ENCODE measurements at places on chromosomes 2 and 18.

- no peak for DNase-seq
These were observed 15.5 kb downstream of the SLC25A12 start for GRCh38 chr2:171878481-171878993.

GRCh38 chr2:55618025-55618274 lies 528 bp upstream of the PPP4R3B start:
- DNase-seq, result no peak

DNA sequence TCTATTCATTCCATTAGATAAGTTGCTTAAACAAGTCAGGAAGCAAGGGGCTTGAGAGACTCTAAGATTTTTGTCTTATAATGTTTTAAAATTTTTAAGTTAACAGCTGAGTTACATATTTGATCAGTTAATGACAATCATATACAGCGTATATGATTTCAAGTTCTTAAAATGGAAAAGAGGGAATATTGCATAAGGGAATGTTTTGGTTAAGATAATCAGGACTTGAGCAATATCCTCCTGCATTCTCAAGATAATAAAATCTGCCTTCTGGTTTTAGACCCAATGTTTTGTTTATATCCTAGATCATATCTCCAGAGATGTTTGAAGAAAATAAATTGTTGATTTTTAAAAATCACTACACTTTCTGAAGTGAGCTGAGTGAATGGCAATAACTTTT lies 13.4 kb upstream of the DYNC1I2 start:
- DNase-seq, result no peak

DNA sequence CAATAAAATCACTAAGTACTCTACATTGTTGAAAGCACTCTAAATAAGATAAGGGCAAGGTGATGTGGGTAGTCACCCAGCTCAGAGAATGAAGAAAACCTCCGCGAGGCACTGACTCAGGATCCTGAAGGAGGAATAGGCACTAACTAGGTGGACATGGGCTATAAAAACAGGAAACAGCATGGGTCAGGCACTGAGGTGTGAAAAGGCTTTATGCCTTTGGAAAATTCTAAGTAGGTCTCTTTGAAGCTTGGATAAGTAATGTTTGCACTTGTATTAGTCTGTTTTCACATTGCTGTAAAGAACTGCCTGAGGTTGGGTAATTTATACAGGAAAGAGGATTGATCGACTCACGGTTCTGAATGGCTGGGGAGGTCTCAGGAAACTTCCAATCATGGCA lies 161.6 kb downstream of the EPHA4 start:
- no peak for DNase-seq

GRCh38 chr18:4283746-4284291 lies 171.3 kb downstream of the DLGAP1 start:
- DNase-seq, result no peak

- no peak for DNase-seq
These were observed 679.1 kb upstream of the ZEB2 start for GRCh38 chr2:145199042-145199441.

DNA sequence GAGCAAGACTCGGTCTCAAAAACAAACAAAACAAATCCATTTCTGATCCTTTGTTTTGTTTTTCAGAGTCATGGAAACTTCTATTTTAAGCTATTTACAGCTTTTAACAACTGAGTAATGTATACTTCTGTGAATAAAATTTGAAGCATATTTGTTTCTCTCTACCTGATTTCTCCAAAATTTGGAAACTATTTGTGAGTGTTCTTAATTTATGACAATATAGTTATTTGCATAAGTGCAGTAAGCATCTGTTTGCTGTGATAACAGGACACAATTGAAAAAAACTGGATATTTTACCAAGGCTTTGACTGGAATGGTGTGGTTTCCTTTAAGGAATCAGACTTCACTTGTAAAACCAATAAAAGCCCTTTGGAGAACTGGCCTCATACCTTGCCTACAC lies 53.3 kb upstream of the GULP1 start:
- DNase-seq, result no peak

DNA sequence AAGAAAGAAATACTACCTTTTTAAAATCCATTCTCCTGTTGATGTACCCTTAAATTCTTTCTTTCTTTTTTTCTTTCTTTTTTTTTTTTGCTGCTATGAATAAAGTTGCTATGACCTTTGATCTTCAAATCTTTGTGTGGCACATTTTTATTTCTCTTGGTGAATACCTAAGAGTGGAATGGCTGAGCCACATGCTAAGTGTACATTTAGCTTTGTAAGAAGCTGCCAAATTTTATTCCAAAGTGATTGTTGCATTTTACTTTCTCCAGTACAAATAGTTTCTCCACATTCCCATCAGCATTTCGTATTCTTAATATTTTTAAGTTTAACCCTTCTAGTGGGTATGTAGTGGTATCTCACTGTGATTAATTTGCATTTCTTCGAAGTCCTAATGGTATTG lies 88.8 kb upstream of the RAB27B start:
- DNase-seq, result no peak

GRCh38 chr18:54127759-54128378 lies 96.6 kb downstream of the MBD2 start:
- peak; percentile 57 for DNase-seq

- DNase-seq, result no peak
These were observed 34.2 kb upstream of the SPATS2L start for GRCh38 chr2:200272320-200272719.

DNA sequence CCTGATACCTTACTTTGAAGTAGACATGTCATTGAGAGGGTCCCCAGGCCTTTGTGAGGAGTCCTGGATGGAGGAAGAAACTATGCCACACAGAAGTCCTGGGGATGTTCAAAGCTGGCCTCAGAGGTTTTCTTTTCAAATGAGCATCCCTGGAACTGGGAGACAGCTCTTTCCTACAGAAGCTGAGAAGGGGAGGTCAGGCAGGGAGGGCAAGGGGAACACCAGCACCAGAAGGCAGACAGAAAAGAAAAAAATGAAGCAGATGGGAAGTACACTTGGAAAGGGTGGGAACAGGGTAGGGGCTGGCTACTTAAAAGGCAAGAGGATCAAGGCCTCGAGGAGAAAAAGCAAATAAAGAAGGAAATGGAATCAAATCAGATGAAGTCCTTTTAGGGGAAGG lies 120.0 kb downstream of the FMNL2 start:
- DNase-seq, result no peak

GRCh38 chr18:79200546-79201268 lies 131.5 kb downstream of the ATP9B start:
- peak; percentile 52 for DNase-seq

GRCh38 chr2:199019898-199020507 lies 437.7 kb downstream of the SATB2 start:
- peak; percentile 64 for DNase-seq

DNA sequence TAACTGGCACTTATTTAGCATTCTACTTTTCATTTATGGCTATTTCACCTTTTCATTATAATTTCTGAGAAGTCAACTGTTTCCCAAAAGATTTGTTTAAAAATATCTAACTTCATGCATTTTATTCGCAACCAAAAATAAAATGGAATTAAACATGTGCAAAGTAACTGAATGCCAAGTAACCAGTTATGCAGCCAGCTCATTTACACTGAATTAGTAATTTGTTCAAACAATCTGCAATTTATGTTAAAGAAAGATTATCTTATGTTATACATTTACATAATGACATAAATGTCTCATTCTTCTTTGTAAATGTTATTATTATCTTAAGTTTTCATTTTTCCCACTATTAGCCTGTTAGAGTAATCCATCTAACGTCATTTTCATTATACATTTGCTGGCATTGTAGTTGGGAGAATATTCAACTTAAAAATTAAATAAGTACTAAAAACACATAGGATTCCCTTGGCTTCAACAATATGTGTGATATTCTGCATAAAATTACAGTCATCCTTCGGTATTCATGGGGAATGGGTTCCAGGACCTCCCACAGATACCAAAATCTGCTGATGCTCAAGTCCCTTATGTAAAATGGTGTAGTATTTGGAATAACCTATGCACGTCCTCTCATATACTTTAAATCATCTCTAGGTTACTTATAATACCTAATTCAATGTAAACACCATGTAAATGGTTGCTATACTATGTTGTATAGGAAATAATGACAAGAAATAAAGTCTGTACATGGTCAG lies 43.7 kb upstream of the STAM2 start:
- no peak for DNase-seq

DNA sequence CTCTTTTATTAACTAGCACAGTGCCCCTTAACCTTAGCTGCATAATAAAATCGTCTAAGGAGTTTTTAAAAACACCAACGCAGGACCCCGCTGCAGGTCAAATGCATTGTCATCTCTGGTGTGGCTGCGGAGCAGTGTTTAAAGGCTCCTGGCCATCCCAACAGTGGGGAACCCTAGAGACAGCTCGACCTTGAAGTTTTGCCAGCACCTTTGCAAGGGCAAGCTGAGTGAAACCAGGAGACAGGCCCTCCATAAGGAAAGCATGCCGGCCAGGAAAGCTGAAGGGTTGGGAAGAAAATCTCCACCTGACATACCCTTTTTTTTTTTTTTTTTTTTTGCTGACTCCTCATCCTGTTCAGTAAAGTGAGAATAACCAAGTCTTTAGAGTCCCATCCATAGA lies 349.0 kb downstream of the CMPK2 start:
- DNase-seq, result no peak

DNA sequence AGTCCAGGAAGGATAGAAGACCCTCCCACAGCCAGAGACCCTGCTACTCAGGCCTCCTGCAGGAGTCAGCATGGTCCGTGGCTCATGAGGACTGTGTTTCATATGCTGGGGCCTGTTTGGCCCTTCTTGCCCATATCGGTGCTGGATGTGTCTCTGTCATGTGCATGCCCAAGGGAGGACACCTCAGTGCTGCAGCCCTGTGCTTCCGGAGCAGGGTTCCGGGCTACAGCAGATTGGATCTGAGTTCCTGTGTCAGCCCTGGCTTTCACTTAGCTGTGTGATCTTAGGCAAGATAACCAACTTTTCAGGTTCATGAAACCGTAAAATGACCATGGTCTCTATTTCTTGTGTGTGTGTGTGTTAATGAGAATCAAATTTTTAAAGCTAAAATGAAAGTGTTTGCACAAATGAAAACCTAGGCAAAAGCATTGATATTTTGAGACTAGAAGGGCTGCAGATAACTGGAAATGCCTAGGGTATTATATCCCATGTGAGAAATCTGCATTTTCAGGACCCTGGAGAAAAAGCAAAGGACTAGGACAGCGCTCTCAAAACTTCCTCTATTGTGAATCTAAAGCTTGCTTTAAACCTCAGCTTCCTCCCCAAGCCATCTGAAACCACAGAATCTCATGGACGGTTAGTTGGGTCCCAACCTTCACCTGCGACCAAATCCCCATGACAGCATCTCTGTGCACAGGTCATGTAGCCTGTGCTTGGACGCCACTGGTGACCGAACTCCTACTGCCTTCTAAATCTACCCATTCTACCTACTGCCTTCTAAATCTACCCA lies 58.8 kb upstream of the CAPN13 start:
- peak; percentile 73 for DNase-seq

DNA sequence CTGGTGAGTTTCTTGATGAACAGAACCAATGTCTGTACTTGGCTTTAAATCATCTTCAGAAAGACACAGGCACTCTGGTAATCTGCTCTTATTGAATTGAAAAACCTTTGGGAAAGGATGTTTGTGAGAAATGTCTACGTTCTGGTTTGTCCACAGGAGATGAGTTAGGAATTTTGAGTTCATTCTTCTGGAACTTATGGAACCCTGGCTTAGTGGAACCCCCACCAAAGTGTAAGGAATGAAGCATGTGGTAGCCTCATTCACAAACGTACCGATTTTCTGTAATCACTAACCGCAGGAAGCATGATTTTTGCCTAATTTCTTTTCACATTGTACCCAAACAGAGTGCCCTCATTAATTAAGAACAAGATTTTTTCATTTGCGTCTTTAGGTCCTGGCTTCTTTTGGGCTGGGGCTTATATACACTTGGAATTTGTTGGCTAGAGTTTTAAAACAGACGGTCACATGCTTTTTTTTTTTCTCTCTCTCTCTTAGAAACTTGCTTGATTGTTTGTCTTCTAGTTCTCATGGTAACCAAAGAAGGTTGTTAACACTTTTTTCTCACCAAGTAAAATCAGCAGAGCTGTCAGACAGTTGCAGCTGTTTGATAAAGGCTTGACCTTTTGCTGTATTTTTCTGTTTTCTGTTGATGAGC lies 314.1 kb upstream of the THUMPD2 start:
- DNase-seq, result no peak

- peak; percentile 65 for DNase-seq
These were observed 63.5 kb upstream of the TAF1B start for GRCh38 chr2:9779596-9780264.

DNA sequence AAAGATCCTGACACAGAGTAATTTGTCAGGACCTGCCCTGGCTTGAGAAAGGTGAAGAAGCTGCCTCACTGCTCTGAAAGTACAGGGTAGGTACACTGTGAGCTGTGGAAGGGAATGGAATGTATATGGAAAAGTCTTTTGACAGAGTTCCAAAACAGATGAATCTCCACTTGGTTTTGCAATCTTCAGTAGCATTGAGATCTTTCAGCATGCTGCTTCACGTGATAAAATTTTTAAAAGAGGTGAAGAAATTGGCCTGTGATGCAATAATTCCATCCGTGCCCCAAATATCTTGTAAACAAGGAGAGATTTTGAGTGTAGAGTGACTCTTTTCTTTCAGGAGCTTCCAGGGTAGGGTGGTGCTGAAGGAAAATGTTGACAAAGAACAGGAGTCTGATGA lies 123.1 kb downstream of the OSR1 start:
- DNase-seq, result no peak

- peak; percentile 51 for DNase-seq
These were observed 72.2 kb downstream of the DSC3 start for GRCh38 chr18:30970196-30970816.

GRCh38 chr18:44035554-44035953 lies 645.1 kb upstream of the SETBP1 start:
- no peak for DNase-seq

GRCh38 chr2:22450831-22451230 lies 934.1 kb upstream of the KLHL29 start:
- DNase-seq, result no peak

- no peak for DNase-seq
These were observed 184.8 kb downstream of the SEPTIN10 start for GRCh38 chr2:109428841-109429566.

- peak; percentile 9 for DNase-seq
These were observed 61.8 kb downstream of the RNF144A start for GRCh38 chr2:6978991-6979390.

GRCh38 chr2:4047961-4048891 lies 344.9 kb downstream of the DCDC2C start:
- DNase-seq, result no peak

DNA sequence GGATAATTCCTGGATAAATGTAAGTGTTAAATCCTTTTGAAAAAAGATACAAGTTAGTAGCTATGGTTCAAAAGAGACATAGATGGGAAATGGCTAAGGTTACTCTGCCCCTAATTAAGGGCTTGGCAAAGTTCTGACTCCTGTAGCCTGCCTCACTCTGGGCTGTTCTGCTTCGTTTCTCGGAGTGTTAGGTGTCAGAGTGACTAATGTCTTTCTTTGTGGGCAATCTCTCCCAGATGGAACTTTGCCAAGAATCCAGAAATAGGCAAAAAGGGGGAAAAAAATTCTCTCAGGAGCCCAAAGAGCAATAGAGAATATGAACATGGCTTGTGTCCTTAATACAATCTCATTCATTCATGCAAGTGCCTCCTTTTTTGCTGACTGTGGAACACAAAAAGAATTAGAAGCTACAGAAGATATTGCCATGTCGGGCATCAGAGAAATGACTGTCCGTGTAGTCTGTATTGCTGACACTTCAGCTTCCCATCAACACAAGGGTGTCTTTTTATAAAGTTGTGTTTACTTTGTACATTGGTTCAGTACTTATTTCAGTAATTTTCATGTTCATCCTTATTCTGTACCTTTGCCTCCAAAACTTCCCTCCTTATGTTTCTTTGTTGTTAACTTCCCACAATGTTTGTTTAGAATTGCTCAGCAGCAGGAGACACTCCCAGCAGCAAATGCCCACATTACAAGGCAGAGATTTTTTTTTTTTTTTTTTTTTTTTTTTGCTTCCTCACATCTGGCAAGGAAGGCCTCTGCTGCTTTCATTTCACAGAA lies 134.0 kb downstream of the FTCDNL1 start:
- no peak for DNase-seq

Data from NB4 (cell line).